ENCODE measurements at places on chromosomes 7 and 10. TPM values are rescaled to one million over a fixed set of nuclear protein-coding genes. Genes with fewer than 3 reads are reported as not detected.

DNA sequence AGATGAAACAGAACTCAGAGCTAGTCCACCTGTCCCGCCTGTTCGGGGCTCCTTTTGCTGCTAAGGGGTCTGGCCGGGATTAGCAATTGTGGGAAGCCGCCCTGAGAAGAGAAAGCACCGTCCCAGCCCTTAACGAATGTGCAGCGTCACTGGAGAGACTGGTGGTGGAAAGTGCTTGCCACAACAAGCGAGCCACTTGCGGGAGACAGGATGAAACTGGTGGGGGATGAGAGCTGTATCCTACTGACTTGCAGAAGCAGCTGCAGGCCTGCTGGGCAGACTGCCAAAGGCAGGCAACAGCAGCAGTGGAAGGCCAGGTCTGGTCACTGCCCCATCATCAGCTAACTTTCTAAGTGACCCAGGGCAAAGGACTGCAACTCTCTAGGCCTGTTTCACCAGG lies 95.4 kb downstream of the FAM53B start:
- DNase-seq: peak; percentile 64

- no peak for DNase-seq
Observed at GRCh38 chr10:47409866-47410256, 25.8 kb upstream of the ZNF488 start.

GRCh38 chr7:47488201-47488968 lies 93.5 kb downstream of the TNS3 start:
- DNase-seq: no peak

GRCh38 chr10:26378861-26379294 lies 59.3 kb upstream of the APBB1IP start:
- DNase-seq: no peak

Gene DGKI
- total RNA-seq: 0.24 TPM

Gene MMP21
- not detected for total RNA-seq

- no peak for DNase-seq
Observed at GRCh38 chr7:22660732-22661131, 66.3 kb upstream of the IL6 start.

DNA sequence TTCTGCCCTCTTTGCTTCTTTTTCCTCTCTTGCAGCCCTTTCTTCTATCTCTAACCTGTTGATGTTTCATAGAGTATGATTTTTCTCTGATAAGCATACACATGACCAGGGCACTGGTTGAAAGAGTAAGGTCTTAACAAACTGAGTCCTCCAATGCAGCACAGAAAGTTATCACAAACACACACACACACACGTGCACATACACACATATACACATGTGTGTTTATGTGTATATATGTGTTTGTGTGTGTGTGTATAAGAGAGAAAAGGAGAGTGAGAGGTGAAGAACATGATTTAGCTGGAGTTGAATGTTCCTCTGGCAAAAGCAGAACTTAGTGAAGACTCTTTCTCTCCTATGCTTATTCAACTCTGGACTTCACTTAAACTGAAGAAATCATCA lies 130.0 kb downstream of the KLF6 start:
- DNase-seq: no peak

DNA sequence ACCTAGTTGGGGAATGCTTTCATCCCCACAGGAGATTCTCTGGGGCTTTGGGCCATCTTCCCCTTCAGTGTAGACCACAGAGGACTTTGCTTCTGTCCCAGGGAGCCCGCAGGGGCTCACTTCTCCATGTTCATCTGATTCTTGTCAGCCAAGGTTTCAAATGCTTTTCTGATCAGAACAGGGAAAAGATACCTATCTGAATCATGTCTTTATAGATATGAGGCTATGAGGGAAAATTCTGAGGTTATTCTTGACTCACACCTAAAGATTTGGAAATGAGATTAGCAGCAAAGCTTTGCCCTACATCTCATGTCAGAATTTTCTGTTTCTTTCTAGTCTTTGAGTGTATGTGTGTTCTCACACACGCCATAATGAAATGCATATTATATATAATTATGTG lies 53.3 kb downstream of the FIGNL1 start:
- DNase-seq: no peak

- no peak for DNase-seq
Observed at GRCh38 chr10:113474752-113475151, 78.1 kb upstream of the HABP2 start.

GRCh38 chr10:56496186-56496486 lies 135.1 kb upstream of the ZWINT start:
- DNase-seq: no peak

- DNase-seq: no peak
Observed at GRCh38 chr10:98351831-98352402, 63.1 kb downstream of the PYROXD2 start.

DNA sequence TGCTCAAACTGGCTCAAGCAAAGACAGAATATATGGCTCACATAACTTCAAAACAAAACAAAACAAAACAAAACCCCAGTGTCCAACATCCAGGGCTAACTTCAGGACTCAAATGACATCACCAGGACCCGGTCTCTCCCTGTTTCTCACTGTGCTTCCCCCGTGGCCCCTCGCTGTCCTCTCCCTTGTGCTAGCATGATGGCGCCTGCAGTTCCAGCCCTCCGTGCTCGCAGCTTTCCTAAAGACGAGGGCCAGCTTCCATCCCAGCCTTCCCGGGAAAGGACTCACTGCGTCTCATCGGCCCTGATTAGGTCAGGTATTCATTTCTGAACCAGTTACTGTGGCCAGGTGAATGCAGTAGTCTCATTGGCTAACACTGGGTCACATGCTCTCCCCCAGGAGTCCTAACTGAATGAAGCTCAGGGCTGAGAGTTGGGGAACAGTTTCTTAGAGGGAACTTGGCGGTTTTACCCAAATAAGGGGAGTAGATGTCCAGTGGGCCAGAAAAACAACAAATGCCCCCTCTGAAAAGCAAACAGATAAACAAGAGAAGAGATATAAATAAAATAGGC lies 33.0 kb upstream of the CTBP2 start:
- no peak for DNase-seq

GRCh38 chr7:138872576-138872975 lies 74.6 kb upstream of the ATP6V0A4 start:
- no peak for DNase-seq

DNA sequence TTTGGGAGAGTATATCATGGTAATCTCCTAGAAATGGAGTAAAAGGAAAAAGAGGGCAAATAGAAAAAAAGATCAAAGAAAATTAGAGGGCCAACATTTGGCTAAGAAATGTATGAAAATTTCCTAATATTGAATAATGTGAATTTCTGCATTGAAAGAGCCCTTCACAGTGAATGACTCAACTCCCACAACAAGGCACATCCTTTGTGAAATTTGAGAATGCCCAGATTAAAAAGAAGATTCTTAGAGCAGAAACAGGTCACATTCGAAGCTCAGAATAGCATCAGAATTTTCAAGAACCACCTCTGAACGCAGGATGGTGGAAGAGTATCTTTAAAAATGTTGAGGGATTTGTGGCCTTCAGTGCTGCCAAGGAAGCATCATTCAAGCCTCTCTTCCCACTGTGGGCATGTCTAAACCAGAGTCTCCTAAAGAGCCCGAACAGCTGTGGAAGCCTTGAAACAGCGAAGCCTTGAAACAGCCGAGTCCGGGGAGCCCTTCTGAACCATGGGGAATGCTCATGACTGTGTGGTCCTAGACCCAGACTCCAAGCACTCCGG lies 43.6 kb downstream of the GUSB start:
- DNase-seq: no peak

DNA sequence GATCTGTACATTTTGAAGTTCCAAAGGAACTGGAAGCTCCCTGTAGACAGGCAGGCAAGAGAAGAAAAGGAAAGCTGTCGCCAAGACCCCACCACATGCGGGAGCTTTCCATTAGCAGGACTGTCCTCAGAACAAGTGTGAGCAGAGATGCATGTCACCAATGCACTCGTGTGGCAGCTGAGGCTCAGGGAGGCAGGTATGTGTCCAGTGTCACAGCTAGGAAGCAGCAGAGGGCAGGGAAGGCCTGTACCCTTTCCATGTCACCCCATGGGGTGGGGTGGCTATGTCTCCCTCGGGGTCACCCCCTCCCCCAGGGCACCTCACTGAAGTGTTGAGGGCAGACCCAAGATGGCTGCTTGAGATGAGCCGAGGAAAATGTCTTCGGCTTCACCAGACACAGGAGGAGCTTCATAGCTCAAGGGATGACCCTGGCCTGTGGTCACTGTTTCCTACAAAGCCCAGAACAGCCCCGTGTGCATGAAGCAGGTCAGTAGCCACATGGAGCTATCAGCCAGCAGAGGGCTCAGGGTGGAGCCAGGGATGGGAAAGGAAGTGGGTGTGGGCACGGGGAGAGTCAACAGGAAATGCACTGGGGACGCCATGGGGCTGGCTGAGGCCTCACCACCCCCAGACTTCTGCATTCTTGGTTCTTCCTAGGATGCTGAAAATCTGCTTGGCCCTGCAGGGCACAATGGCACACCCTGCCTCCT lies 96.6 kb downstream of the FAM53B start:
- peak; percentile 78 for DNase-seq

DNA sequence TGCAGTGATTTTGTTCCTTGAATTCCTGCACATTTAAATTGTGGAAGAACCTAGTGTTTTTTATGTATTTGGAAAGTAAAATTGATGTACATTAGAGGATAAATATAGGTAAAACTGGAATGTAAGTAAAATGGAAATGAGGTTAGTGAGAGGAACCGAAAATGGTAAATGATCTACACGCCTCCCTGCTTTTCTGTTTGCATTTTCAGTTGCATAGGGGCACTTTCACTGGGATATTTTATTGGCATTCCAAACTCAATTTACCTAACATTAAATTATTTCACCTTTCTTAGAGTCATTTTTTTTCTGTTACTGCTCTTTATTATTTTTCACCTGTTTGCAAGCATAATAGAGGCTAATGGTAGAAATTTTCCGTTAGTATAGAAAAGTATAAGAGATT lies 8.0 kb downstream of the CDK13 start:
- DNase-seq: no peak

GRCh38 chr7:122217125-122217524 lies 73.1 kb upstream of the AASS start:
- no peak for DNase-seq

Data from left colon (tissue), 2 donors.